Activated naive CD4-positive, alpha-beta T cell treated with Interleukin-2 at 50 U/mL for 16 hours (primary cell): ENCODE measurements at places on chromosomes 4 and X.

DNA sequence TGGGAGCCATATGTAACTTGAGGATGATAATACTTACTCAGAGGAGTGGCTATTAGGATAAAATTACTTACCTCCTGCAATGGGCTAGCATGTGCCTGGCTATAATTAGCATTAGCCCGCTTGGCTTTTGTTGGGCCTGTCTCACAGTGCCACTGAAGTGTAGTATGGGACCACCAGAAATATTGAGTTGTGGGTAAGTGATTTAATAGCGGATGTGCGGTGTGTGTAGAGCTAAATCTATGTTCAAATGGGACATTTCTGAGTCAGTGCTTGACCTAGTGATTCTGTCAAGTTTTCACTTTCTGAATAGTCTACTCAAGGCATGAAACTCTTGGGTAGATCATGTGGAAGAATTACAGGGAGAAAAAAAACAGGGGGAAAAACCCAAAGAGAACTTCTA lies 3.5 kb upstream of the CLNK start:
- DNase-seq, result no peak

- no peak for DNase-seq
These were observed 17.7 kb downstream of the UBE2D3 start for GRCh38 chr4:102809691-102810090.

- no peak for DNase-seq
These were observed 95.4 kb upstream of the NUDT6 start for GRCh38 chr4:123017636-123018395.

DNA sequence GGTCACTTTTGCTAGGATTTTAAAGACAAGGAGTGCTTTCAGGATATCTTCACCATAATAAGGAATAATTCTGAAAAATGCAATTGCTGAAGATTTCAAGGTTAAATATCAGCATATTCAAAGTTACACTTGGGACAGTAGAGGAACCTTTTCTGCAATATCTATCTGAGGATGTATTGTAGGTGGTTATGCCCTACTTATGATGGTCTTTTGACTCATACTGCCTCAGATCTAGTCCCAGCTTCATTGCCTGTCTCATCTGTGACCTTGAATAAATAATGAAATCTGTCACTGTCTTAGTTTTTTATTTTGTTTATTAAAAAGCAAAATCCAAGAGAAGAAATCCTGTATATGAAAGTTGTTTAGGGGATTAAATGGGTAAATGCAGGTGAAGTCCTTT lies 2.9 kb downstream of the BANK1 start:
- no peak for DNase-seq

GRCh38 chrX:24150898-24151297 lies 1.4 kb downstream of the ZFX start:
- DNase-seq, result no peak

- no peak for DNase-seq
These were observed 3.5 kb downstream of the ZXDA start for GRCh38 chrX:57906790-57907189.

DNA sequence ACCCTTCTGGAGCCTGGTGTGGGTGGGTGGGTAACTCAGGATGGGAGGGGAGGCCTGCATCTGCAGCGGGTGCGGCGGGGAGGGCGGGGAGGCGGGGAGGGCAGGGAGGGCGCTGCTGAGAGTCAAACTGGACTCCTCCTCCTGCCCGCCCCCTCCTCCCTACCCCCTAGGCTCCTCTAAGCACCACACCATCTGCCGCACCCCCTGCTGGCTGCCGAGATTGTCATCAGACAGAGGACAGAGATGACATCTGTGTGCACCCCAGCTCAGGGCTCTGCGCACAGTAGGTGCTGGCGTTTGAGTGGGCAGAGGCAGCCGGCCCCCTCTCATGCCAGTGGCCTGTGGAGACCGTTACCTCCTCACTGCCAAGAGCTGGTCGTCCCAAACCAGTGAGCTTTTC lies 10.6 kb upstream of the HMX1 start:
- no peak for DNase-seq
